ENCODE measurements at places on chromosomes 7 and 10.

DNA sequence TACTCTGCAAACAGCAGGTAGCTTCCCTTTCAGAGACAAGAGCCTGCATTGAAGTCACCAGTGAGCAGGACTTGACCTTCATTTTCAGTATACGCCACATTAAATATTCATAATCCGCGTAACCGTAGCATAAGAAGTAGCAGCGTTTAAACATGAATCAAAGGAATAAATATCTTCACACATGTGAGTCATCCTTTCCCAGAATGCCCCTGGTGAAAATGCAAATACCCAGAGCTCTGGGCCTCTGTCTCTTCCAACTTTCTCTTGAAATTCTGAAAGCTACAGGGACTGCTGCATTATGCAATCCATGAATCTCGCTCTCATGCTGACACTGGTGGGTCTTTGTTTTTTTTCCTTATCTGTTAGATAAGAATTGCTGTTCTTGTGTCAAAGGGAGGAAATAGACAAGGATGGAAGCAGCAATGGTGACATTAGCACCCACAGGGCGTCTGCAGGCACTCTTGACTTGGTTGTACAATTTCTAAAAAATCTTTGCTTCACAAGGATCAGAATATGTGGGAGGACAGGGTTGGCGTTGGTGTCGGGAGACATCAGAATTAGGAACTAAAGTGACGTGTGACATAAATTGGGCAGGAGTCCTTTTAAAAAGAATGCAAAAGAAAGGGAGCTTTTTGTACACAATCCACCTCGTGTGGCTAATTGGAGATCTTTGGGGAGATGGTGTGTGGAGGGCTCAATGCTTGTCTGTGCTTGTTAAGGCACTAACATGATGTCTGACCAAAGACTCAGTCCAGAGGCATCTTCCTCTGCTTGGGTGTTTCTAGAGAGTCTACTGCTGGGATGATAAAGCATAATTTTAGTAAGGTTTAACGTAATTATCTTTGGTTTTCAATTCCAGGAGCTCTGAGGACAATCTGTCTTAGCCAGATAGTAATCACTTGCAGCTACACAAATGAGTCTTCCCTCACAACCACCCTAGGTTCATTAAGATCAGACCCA, 390.3 kb downstream of the KCNMA1 start:
- no peak for DNase-seq

DNA sequence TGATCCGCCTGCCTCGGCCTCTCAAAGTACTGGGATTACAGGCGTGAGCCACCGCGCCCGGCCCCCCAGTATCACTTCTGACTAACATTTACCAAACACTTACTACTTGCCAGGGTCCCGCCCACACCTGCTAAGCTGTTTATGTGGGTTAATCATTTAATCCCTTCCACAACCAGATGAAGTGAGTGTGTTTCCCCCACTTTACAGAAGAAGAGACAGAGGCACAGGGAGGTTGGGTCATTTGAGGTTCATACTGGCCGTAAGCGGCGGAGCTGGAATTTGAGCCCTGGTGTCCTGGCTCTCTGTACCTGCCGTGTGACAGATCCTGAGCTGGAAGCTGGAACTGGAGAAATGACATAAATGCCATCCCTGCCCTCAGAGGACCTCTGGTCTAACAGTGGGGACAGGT, 15.1 kb upstream of the VPS37D start:
- no peak for DNase-seq

DNA sequence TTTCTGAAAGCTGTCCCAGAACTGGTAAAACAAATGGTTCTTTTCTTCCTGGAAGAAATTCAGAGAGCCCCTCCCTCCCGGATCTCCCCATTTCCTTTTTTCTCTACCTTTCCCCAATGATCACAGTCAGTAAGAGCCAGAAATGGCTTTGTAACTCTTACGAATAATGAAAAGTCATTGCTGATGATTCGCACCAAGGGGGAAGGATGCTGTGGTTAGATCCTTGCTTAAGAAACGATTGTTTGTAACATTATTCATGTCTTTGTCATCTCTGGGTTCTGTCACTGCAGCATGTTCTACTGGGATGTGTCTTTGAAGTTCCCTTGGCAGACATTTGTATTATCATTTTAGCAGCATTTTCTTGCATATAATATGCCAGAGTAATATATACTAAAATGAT, 138.9 kb downstream of the CACNB2 start:
- no peak for DNase-seq

DNA sequence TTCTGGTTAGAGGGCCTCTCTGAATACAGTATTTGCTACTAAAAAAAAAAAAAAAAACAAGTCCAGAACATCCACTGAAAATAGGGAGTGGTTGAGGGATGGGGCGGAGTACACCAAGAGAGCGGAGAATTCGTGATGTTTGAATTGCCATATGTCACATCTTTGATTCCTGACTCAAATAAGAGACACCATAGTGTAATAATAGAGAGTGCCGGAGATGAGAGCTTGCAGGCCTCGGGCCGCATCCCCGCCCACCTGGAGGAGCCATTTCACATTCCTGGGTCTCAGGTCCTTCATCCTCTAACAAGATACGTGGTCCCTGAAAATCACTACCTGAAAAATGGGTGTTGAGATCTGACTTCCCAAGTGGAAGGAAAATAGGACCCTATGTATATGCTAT, 46.8 kb downstream of the KIAA1549 start:
- DNase-seq, result no peak

- no peak for DNase-seq
These were observed 121.5 kb upstream of the ZNF716 start for GRCh38 chr7:57328457-57328856.

DNA sequence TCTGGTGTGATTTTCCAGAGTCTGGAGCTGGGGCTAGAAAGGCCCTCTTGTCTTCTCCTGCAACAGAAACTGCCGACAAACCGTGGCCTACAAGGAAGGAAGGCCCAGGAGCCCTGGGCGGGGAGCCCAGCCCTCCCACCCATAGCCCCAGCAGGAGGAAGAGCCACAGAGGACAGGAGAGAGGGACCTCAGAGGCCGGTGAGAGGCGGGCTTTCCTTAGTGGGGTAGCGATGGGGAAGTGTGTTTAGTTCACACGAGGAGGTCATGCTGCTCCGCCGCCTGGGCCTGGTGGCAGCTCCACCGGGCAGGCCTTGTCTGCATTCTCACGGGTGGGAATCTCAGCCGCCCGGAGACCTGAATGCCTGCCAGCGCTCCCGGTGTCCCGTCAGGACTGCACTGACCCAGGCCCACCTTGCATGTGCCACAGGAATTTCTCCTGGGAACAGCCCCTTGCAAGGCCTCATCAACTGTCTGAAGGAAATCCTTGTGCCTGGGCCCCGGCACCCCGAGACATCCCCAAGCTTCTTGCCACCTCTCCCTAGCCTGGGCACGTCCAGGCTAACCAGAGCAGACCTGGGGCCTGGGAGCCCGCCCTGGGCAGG, 50.9 kb downstream of the ZNF467 start:
- peak; percentile 49 for DNase-seq

GRCh38 chr7:75968012-75968411, 26.4 kb downstream of the TMEM120A start:
- no peak for DNase-seq

GRCh38 chr7:5284304-5285281, 1.9 kb downstream of the SLC29A4 start:
- DNase-seq, result no peak

DNA sequence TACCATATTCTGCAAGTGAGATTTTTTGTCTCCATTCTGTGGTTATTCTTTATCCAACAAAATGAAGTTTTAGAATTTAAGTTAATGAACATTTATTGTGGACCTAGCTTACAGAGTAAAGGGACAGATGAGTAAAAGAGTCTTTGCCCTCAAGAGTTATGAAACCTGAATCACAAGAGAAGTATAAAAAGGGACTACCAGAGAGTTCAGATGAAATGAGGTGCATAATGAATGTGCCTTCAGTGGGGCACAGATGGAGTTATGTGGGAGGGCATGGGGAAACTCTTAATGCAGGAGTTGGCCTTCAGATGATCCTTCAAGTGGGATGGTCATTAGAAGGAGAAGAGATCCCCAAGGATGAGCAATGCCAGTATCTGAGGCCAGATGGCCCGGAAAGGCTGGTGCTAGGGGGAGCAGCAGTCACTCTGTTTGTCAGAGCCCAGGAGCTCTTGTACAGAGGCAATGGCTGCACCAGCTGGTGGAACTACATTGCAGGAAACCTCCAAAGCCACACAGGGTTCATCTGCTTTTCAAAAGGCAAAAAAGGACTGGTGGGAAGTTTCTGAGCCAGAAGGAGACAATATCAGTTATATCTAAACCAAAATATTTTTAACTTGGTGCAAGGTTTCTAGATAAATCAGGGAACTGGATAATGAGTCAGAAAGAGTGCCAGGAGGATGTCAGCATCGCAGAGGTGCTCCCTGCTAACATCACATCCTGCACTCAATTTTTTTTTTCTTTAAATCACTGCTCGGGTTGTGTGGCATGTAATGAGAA, 162.0 kb downstream of the KLF6 start:
- DNase-seq, result no peak

GRCh38 chr7:155192961-155193640, 104.6 kb upstream of the INSIG1 start:
- DNase-seq, result peak; percentile 45

DNA sequence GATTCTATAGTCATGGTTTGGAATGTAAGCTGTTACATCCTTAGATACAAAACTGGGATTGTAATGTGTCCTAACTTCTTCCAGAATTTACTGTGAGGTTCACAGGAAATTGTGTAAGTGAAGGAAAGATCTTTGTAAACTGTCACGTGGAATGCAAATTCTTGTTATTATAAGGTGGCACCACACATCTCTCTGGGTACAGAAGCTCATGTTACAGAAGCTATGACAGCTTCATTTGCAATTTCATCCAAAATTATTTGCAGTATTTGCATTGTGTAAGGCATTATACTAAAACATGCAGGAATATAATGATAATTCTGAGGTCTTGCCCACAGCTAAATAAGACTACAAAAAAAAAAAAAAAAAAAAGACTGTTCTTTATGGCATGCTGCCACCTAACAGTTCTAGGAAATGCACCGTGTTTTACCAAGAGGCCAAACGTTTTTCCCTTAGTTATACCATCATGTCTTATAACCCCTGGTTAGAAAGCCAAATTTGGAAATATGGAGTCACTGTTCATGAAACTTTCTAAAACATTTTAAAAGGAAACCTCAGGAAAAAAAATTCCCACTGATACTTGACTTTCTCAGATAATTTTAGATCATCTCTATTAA, 17.6 kb downstream of the MINDY3 start:
- DNase-seq, result no peak

DNA sequence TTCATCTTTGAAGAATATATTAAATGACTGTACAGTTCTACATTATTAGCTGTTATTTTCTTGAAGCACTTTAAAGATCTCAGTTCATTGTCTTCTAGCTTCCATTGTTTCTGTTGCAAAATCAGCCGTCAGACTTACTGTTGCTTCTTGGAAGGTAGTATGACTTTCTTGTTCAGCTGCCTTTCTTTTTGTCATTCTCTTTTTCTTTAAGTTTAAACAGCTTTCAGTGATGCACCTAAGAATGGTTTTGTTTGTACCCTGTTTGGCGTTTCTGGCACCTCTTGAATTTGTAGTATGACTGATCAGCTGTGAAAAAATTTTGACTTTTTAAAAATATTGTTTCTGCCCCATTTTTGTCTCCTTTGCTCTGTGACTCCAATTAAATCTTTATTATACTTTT, 9.3 kb downstream of the MKLN1 start:
- DNase-seq, result no peak

DNA sequence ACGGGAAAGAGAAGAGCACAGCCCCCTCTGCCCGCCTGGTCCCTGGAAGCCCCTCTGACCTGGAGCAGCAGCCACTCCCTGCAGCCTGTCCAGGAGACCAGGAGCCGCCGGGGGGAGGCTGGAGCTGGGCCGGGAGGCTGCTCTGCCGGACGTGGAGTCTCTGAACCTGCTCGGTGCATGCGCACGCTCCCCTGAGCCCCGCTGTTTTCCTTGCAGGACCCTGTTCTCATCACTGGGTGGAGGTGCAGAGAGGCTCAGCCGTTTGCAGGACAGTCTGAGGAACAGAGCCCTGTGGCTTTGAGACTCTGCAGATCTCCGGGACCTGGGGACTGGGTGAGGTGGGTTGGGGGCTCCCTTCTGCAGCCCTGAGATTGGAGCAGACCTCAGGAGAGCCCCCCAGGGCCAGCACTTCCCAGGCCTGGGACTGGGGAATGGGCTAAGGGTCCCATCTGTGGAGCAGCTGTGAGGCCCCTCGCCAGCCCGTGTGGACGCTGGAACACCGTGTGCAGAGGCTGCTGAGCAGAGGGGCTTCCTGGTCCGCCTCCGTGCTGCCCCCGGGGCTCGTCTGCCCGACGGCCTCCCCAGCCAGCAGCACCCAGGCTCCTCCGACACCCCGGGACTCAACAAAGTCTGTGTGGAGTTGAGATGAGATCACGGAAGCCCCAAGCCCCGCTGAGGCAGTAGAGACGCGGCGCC, 48.5 kb upstream of the ADGRA1 start:
- no peak for DNase-seq

GRCh38 chr7:138999414-138999813, 18.2 kb upstream of the KIAA1549 start:
- no peak for DNase-seq

- DNase-seq, result no peak
These were observed 107.9 kb upstream of the GNAI1 start for GRCh38 chr7:80026766-80027165.

DNA sequence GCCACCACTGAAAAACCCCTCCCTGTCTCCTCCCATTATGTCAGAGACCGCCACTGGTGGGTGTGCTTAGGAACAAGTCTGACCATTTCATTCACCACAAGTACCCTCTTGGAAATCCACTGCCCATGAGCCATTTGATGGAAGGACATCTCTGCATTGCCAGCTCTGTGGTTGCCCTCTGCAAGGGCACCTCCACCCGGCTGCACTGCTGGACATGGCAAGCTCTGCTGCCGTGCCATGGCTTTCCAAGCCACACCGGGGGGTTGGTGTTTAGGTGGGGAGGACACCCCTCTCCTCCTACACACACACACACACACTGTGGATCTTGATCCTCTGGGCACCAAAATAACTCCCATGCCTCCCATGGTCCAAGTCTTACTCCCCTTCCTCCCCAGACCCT, 5.2 kb upstream of the PLXNA4 start:
- no peak for DNase-seq

GRCh38 chr7:94028768-94029167, 24.6 kb upstream of the BET1 start:
- DNase-seq, result no peak

DNA sequence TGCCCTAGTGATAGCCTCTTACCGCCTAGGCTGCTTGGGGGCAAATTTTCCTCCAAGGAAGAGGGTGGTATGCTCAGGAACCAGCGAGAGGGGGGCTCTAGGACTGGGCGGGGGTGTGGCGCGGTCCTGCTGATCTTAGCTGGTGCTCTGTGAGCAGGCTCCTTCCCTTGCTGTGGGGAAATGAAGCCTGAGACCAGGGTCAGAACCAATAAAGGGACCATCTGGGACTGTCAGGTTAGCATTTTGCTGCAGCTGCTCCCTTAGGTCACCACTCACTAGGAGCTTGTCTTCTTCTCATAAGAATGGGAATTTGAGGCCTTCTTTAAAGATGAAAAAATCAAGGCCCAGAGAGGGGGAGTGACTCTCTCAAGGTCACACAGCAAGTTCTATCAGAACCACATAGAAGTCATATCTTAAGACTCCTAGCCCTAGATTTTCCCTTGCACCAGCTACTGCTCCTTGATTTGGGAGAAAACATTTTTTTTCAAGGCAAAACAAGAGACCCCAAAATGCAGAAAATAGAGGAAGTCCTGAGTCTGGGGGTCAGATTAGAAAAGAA, 2.0 kb upstream of the NEUROG3 start:
- DNase-seq, result no peak

All from left forelimb (tissue), 1 donor.